ENCODE measurements at places on chromosomes 11 and 22. TPM values are rescaled to one million over a fixed set of nuclear protein-coding genes. Genes with fewer than 3 reads are reported as not detected.

TOM1 gene
- 43.0 TPM for total RNA-seq

TCN1 gene
- total RNA-seq, result 0.67 TPM

RABL2B gene
- 14.3 TPM for total RNA-seq

NCR3LG1 gene
- total RNA-seq, result 9.3 TPM

BIRC3 gene
- total RNA-seq, result 66.3 TPM

USP2 gene
- 7.9 TPM for total RNA-seq

DNA sequence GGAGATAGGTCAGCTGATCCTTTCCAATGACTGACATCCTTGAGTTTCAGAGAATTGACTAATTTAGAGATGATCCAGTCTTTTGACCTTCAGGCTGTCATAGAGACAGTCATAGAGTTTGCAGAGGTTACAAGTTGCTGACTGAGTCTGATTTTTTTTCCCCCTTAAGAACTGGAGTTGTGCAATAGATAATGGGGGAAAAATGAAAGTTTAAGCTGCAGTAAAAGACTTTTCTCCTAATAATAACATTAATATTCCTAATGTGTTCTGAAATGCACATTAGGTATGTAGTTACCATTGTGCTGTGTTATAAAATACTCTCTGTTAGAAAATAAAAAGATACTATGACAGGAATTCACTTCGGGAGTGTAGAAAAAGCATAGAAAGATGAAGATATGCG, 876.9 kb upstream of the RAG2 start:
- no peaks in the 10 kb centered on the region for H3K36me3 ChIP-seq
- H3K4me1 ChIP-seq, result no peaks in the 10 kb centered on the region
- no peak overlapping the region for H3K4me3 ChIP-seq
- no peaks in the 10 kb centered on the region for H3K27me3 ChIP-seq
- H3K27ac ChIP-seq, result no peak overlapping the region
- no peak for DNase-seq

- no peaks in the 10 kb centered on the region for H3K36me3 ChIP-seq
- no peaks in the 10 kb centered on the region for H3K27me3 ChIP-seq
- DNase-seq, result no peak
- no peak overlapping the region for H3K27ac ChIP-seq
- H3K4me3 ChIP-seq, result no peak overlapping the region
Measured at GRCh38 chr22:44153710-44154109, 27.0 kb upstream of the PARVG start.

DNA sequence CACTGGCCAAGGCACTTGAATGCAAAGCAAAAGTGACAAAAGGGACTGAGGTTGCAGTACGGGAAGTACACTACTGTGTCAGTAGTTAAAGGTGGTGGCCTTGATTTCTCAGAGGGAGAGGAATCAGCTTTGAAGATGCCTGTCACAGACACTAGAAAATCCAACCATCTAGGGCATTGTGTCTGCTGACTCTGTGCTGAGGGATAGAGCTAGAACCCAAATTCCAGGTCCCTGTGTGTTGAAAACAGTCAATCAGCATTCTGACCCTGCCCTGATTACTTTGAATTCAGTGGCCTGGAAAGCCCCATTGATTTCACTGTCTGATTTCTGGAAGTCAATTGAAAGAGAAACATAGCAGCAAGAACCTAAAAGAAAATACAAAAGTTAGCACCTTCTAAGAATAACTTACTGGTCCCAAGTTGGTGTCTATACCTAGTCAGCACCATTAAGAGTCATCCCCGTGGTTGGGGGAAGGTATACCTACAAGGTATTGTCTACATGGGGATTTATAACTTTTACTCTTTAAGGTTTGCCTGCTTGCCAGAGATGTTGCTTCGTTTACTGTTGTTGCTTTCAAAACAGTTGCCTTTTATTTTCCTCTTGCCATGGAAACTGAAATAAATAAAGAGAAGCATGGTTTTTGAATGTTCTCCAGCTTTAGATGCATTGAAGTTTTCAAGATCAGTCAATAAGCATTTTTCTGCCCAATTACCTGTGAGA, 97.3 kb downstream of the PDHX start:
- no peaks in the 10 kb centered on the region for H3K36me3 ChIP-seq
- H3K27me3 ChIP-seq, result no peaks in the 10 kb centered on the region
- H3K4me1 ChIP-seq, result no peaks in the 10 kb centered on the region
- no peak for DNase-seq
- H3K27ac ChIP-seq, result no peak overlapping the region

DNA sequence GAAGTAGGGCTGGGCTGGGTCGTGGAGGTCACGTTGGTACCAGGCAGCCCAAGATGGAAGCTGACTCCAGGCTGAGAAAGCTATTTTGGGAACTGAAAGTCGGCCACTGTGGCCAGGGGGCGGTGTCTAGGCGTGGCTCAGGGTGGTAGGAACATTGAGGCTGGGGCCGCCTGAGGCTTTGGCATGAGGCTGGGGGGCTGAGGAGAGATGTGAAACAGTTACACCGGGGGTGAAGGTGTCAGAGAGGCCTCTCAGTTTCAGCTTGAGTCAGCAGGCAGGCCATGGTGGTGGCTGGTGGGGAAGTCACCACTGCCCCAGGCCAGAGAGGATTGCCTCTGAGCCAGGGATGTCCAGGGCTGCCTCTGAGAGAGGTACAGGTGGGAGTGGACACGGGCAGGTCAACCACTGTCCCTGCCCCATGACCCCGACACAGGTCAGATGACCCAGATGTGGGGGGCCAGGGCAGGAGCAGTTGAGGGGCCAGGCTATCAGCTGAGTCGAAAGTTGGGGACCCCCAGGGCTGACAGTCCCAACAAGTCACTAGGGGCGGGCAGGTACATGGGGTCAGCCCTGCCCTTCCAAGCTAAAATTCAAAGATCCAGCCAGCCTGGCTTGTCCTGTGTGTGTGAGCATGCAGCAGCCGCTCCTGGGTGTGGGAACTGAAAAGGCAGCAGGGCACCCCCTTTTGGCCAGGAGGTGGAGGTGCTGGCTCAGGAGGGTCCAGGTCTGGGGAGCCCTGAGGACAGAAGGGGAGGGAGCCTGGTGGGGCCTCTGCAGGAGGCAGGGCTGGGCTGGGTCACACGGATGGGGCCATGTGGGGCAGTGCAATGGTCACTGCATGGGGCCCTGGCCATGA, 7.2 kb downstream of the KCNK7 start:
- no peak overlapping the region for H3K4me3 ChIP-seq
- peak; percentile 62 for DNase-seq
- H3K27me3 ChIP-seq, result no peaks in the 10 kb centered on the region
- no peaks in the 10 kb centered on the region for H3K36me3 ChIP-seq
- no peaks in the 10 kb centered on the region for H3K4me1 ChIP-seq
- H3K27ac ChIP-seq, result peak overlapping the region; percentile 7

GRCh38 chr22:17743661-17744411, 30.4 kb downstream of the BID start:
- DNase-seq, result no peak
- H3K27ac ChIP-seq, result no peak overlapping the region
- H3K27me3 ChIP-seq, result no peaks in the 10 kb centered on the region
- H3K4me3 ChIP-seq, result no peak overlapping the region

DNA sequence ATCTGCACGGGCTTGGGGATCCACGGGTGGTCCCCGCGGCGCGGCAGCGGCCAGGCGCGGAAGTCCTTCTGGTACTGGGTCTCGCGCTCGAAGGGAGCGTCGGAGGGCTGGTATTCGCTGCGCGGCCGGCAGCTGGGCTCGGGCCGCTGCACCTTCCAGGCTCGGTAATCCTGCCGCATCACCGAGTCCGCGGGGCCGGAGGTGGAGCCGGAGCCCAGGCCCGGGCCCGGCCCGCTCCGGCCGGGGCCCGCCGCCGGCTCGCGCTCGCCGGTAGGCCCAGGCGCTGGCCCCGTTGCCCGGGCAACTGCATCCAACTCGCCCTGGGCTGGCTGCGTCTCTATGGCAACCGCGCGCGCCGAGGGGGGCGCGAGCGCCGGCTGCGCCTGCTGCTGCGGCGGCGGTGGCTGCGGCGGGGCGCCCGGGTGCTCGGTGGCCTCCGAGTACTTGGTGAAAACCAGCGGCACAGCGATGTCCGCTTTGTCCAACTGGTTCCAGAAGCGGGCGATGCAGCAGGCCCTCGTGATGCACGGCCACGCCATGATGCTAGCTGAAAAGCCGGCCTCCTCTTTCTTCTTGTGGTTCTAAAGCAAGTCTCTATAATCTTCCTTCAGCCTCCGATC, 897 bp downstream of the MAP6 start:
- H3K27ac ChIP-seq, result no peak overlapping the region
- H3K36me3 ChIP-seq, result no peaks in the 10 kb centered on the region
- H3K4me1 ChIP-seq, result peaks cover 4% of the 10 kb centered on the region

GRCh38 chr22:46719921-46720320, 18.1 kb downstream of the CERK start:
- DNase-seq, result no peak
- H3K27me3 ChIP-seq, result no peaks in the 10 kb centered on the region
- H3K36me3 ChIP-seq, result no peaks in the 10 kb centered on the region
- H3K4me3 ChIP-seq, result no peak overlapping the region
- H3K27ac ChIP-seq, result no peak overlapping the region

GRCh38 chr22:22118987-22119386, 125.6 kb upstream of the VPREB1 start:
- no peaks in the 10 kb centered on the region for H3K27me3 ChIP-seq
- H3K4me1 ChIP-seq, result no peaks in the 10 kb centered on the region
- H3K27ac ChIP-seq, result no peak overlapping the region
- DNase-seq, result no peak
- no peaks in the 10 kb centered on the region for H3K36me3 ChIP-seq
- no peak overlapping the region for H3K4me3 ChIP-seq

- H3K4me3 ChIP-seq, result no peak overlapping the region
- no peak for DNase-seq
Measured at GRCh38 chr11:64649291-64649697, 58.3 kb downstream of the SLC22A12 start.

GRCh38 chr22:42957958-42958357, 57.0 kb downstream of the PACSIN2 start:
- H3K27ac ChIP-seq, result no peak overlapping the region
- no peak overlapping the region for H3K4me3 ChIP-seq
- H3K36me3 ChIP-seq, result no peaks in the 10 kb centered on the region
- no peaks in the 10 kb centered on the region for H3K27me3 ChIP-seq
- peaks cover 24% of the 10 kb centered on the region for H3K4me1 ChIP-seq

DNA sequence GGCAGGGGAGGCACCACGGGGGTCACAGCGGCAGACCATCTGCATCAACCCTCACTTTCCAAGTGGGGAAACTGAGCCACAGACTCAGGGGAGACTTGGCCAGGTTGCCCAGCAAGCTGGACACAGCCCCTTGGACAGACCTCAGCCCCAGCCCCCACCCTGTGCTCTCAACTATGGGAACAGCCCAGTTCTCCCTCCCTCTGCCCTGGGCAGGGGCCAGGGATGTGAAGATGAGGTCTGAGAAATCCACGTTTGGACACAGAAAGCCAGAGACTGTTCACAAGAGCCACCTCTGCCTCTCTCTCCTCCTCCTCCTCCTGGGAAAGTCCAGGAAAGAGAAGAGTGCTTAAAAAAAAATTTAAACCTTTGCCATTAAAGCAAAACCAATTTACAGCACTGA, 50.1 kb downstream of the ELFN2 start:
- no peak overlapping the region for H3K4me3 ChIP-seq
- H3K36me3 ChIP-seq, result no peaks in the 10 kb centered on the region
- H3K27ac ChIP-seq, result no peak overlapping the region
- H3K27me3 ChIP-seq, result peaks cover 8% of the 10 kb centered on the region
- DNase-seq, result no peak

DNA sequence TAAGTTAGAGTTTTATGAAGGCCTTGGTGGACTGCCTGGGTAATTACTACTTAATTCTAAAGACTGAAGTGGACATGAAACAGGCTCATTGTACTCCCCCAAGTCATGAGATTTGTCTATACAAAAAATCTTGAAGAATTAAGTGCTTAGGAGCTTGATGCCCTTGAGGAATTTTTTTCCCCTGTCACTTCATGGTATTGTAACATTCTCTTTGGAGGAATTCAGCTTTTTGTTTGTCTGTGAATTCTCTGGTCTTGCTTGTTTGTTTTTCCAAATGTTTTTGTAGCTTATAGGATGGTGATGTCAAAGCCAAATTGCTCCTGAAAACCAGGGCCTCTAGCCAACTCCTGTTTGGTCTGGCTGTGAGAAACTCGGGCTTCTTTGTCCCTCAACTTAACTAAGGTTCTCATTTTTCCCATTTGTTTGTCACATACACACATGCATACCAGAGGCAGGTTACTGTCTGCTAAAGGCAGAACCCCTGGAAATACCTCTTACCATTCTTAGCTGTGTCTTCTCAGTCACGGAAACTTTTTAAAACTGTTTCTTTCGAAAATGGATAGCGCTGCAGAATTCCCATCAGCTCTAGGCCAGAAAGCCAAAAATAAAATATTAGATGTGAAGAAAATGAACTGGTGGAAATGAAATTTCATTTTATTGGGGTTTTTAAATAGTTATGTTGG, 66.9 kb downstream of the AMOTL1 start:
- H3K36me3 ChIP-seq, result no peaks in the 10 kb centered on the region
- H3K4me1 ChIP-seq, result no peaks in the 10 kb centered on the region
- H3K27ac ChIP-seq, result no peak overlapping the region
- H3K27me3 ChIP-seq, result no peaks in the 10 kb centered on the region
- H3K4me3 ChIP-seq, result no peak overlapping the region
- DNase-seq, result no peak

GRCh38 chr11:120344302-120345004, 8.2 kb downstream of the ARHGEF12 start:
- no peaks in the 10 kb centered on the region for H3K27me3 ChIP-seq
- DNase-seq, result peak; percentile 51
- H3K36me3 ChIP-seq, result no peaks in the 10 kb centered on the region
- H3K27ac ChIP-seq, result no peak overlapping the region
- no peak overlapping the region for H3K4me3 ChIP-seq

- no peaks in the 10 kb centered on the region for H3K27me3 ChIP-seq
- no peaks in the 10 kb centered on the region for H3K4me1 ChIP-seq
- H3K4me3 ChIP-seq, result no peak overlapping the region
- H3K36me3 ChIP-seq, result no peaks in the 10 kb centered on the region
- no peak overlapping the region for H3K27ac ChIP-seq
Measured at GRCh38 chr11:83153764-83154163, 3.2 kb upstream of the PCF11 start.

DNA sequence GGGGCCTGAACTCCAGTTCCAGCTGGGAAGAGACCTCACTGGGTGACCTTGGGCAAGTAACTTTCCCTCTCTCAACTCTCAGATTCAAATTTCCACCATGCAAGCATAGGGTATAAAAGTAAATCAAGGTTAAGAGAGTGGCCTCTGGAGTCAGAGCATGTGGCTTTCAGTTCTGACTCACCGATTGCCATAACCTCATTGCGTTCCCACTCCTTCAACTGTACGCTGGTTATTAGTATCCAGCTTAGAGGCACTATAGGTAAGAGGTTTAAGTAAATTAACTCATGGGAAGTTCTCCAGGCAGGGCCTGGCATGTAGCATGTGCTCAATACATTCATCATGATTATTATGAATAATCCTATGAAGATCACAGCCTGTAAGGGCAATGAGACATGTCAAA, 88.3 kb downstream of the FBXO7 start:
- no peak for DNase-seq
- H3K36me3 ChIP-seq, result no peaks in the 10 kb centered on the region
- H3K4me3 ChIP-seq, result no peak overlapping the region

DNA sequence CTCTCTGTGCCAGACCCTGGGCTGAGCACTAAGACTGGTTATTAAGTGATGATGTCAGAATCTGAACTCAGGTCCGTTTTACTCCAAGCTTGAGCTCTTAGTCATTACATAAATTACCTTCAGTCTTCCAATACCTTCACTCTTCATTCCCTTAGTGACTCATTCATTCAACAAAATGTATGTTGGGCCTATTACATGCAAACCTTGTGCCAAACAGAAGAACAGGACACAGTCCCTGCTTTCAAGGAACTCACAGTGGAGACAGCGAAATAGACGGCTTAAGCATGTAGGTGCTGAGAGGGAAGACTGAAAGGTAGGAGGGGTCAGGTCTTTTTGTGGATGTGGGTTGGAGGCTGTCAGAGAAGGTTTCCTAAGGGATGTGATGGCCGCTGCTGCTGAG, 3.3 kb downstream of the KCTD14 start:
- DNase-seq, result no peak
- no peak overlapping the region for H3K27ac ChIP-seq
- H3K4me3 ChIP-seq, result no peak overlapping the region
- H3K36me3 ChIP-seq, result no peaks in the 10 kb centered on the region
- no peaks in the 10 kb centered on the region for H3K27me3 ChIP-seq
